Activated naive CD8-positive, alpha-beta T cell treated with anti-CD3 and anti-CD28 coated beads, Interleukin-2, amount 10 ng/mL, durations not matched to agents 7 days and 5 days (primary cell): ENCODE measurements at places on chromosomes 5 and 9. TPM values are rescaled to one million over a fixed set of nuclear protein-coding genes. Genes with fewer than 3 reads are reported as not detected.

The CACNA1B gene
- not detected for total RNA-seq

The HTR4 gene
- total RNA-seq, result not detected

DNA sequence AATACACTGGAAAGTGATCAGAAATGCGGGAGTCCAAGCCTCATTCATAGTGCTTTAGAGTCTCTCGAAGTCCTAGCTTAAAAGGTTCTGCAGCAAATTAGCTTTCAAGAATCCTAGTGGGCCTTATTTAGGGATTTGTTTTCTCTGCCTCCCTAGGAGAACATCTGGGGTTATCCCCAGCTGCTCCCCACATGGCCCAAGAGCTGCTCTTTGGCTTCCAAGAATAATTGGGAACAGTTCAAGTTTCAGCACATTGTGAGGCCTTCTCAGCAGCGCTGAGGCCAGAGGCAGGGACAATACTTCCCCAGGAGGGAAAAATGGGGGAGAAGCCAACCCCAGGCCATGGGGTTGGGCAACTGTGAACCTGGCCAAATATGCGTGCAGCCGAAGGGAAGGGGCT lies 108.7 kb downstream of the LIFR start:
- no peaks in the 10 kb centered on the region for H3K36me3 ChIP-seq
- H3K27ac ChIP-seq, result no peak overlapping the region
- peaks cover 6% of the 10 kb centered on the region for H3K4me1 ChIP-seq
- peaks cover 77% of the 10 kb centered on the region for H3K27me3 ChIP-seq
- H3K4me3 ChIP-seq, result no peak overlapping the region

DNA sequence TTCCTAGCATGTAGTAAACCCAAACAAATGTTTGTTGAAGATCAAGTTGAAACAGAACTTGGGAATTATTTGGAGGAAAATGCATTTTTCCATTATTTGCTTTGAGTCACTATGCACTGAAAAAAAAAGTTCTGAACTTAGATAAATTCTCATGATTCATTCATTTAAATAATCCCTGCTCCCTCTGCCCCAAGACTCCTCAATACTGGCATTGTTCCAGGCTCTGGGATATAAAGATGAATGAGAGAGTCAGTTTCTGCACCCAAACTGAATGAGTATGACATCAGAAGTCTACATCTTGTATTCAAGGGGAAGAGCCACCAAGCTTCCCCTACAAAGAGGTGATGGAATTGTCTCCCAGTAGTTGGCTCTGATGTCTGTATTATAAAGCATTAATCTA lies 123.9 kb downstream of the SEC61B start:
- H3K27ac ChIP-seq, result no peak overlapping the region
- H3K4me1 ChIP-seq, result no peaks in the 10 kb centered on the region
- H3K36me3 ChIP-seq, result no peaks in the 10 kb centered on the region
- peaks cover 27% of the 10 kb centered on the region for H3K27me3 ChIP-seq
- no peak overlapping the region for H3K4me3 ChIP-seq

DNA sequence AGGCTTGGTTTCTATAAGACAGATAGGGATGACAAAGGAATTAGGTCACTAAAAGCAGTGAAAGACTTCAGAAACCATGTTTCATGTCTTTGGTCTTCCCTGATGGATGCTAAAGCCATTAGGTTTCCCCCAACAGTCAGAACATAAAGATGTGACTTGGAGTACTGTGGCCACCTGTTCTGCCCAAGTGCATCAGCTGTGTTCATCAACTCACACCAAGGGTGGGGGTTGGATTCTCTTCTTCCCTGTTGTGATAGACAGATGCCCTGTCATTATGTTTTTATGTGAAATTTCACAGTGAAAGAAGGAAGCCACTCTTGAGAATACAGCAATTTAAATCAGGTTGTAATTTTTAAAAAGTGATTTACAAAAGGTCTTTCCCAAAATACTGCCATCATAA lies 196.8 kb downstream of the SH3GL2 start:
- no peaks in the 10 kb centered on the region for H3K4me1 ChIP-seq
- DNase-seq, result no peak
- H3K27ac ChIP-seq, result no peak overlapping the region
- no peak overlapping the region for H3K4me3 ChIP-seq
- H3K36me3 ChIP-seq, result no peaks in the 10 kb centered on the region

DNA sequence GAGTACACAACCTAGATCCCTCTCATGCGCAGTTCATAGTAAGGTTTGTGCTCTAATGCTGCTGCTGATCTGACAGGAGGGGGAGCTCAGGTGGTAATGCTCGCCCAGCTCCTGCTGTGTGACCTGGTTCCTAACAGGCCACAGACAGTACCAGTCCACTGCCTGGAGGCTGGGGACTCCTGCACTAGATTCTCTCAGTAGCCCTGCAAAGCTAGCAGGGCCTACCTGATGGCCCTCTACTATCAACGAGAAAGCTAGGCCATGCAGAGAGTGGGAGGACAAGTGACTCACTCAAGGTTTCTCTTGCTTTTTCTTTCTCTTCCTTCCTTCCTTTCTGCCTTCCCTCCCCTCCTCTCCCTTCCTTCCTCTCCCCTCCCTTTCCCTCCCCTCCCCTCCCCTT lies 55.1 kb upstream of the TEX48 start:
- H3K27ac ChIP-seq, result peak overlapping the region; percentile 79
- no peak for DNase-seq
- H3K27me3 ChIP-seq, result no peaks in the 10 kb centered on the region
- H3K4me3 ChIP-seq, result peak overlapping the region; percentile 47

DNA sequence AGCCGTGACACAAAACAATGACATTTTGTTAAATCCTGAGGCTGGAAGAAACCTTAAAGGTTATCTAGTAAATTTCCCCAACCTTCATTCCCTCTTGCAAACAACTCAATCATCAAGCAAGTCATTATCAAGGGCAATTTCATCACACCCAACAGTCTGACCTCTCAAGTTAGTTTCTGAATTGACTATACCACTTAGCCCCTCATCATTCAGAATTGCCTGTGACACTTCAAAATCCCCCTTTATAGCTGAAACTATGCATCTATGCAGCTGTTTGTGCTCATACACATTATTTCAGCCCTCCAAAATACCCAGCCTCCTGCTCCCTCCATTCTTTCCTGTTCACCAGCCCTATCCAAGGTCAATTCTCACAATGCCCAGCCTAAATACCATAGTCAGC lies 24.6 kb downstream of the LPAR1 start:
- H3K27me3 ChIP-seq, result no peaks in the 10 kb centered on the region
- no peaks in the 10 kb centered on the region for H3K36me3 ChIP-seq
- no peak overlapping the region for H3K27ac ChIP-seq
- DNase-seq, result no peak
- no peaks in the 10 kb centered on the region for H3K4me1 ChIP-seq
- H3K4me3 ChIP-seq, result no peak overlapping the region

DNA sequence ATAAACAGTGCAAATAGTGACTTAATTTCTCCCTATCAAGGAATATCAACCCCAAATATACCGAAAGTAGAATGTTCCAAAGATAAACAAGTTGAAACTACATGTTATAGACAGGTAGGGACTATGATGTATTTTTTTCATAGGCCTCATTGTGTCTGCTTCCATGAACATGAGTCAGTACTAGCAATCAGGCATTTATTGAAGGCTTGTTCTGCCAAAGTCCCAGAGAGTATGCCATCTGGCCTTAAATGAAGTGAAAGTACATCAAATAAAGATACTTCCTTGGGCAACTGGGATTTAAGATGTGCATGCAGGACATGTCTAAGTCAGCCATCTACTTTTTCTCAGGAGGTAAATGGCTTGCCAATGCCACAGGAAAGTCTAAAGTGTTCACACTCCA lies 6.5 kb downstream of the GHR start:
- H3K36me3 ChIP-seq, result no peaks in the 10 kb centered on the region
- no peak overlapping the region for H3K27ac ChIP-seq
- no peak for DNase-seq
- H3K4me1 ChIP-seq, result no peaks in the 10 kb centered on the region
- no peak overlapping the region for H3K4me3 ChIP-seq
